ENCODE measurements at places on chromosomes 7 and 10.

DNA sequence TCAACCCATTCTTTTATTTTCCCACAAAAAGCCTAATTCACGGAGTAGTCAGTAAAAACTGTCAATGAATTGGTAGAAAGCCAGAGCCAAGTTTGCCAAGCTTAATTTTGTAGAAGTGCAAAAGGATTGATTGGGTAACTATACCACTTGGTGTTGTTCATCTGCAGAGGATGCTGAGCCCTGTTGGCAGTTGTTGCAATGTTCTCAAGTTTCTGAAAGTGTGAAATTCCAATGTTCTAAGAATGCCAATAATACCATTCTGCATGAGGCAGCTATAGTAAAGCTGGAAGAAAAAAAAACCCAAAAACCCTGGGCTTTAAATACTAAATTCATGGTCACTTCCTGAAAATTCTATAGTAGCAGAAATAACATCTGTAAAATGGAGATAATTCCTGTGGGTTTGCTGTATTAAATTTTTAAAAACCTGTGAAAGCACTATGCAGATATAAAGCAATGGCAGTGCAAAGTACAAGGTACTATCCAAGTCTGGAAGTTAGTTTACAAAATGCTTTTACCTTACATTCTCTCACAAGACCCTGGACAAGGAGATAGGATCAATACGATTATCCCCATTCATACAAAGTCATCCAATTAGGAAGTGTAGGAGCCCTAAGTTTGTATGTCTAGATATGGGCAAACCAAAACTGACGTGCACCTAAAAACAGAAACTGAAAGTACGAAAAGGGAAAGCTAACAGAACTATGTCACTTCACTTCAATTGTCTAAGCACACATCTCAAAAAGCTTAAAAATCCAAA is 6.0 kb upstream of the PON1 start:
- no peak for DNase-seq

GRCh38 chr7:70607759-70608158 is 524.2 kb upstream of the GALNT17 start:
- DNase-seq, result no peak

DNA sequence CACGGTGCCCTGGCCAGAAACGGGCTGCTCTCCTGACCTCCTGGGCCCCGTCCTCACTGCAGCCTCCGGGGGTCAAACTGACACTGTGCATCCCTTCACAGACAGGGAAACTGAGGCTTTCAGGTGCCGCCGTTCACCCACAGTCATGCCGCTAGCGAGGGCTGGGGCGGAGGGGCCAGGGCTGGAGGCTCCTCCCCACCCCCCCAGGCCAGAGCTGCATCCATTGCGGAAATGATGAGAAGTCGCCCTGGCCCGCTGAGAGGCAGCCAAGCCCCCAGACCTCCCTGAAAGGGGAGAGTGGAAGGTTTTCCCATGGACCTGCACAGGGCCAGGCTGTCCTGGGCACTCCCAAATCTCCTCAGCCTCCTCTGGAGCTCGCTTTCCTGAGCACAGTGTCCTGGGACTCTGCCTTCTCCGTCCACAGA is 16.5 kb upstream of the INPP5A start:
- no peak for DNase-seq

DNA sequence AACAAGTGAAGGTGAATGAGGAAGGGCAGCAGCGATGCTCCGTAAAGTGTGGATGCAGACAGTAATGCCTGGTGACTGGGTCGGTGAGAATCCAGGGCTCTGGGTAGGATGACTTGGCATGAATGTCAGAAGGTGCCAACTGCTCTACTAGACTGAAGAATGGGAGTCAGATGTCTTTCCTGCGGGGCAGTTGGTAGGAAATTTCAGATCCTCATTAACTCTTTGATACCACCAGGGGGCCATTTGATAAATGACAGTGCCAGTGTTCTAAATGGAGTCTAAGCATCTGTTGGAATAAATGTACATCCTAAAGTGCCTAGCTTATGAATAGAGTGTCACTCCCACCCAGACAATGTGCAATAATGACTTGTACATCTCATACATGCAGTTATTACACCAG is 462.0 kb downstream of the GRM8 start:
- no peak for DNase-seq

- no peak for DNase-seq
Observed at GRCh38 chr10:118668228-118668952, 72.9 kb upstream of the PRLHR start.

- DNase-seq, result no peak
Observed at GRCh38 chr10:123912871-123913270, 21.3 kb upstream of the CPXM2 start.

- DNase-seq, result no peak
Observed at GRCh38 chr10:1739751-1740150, 2.4 kb upstream of the ADARB2 start.

GRCh38 chr7:27569106-27569505 is 93.6 kb downstream of the HIBADH start:
- DNase-seq, result no peak

DNA sequence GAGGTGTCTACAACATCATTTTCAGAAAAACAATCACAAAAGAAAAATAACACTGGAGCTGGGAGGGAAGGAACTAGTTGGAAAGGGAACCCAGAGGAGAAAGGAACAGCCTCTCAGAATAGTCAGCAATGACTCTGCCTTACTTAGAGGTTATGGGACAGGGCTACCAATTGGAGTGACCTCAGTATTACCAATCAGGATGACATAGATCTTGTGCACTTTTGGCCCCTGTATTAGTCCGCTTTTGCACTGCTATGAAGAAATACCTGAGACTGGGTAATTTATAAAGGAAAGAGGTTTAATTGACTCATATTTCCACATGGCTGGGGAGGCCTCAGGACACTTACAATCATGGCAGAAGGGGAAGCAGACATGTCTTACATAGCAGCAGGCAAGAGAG is 99.7 kb upstream of the SDK1 start:
- DNase-seq, result no peak

- no peak for DNase-seq
Observed at GRCh38 chr10:29826221-29826620, 191.4 kb upstream of the SVIL start.

- DNase-seq, result no peak
Observed at GRCh38 chr7:149188637-149189259, 6.6 kb upstream of the ZNF282 start.
